ENCODE measurements at places on chromosomes 4 and X. TPM values are rescaled to one million over a fixed set of nuclear protein-coding genes. Genes with fewer than 3 reads are reported as not detected.

The FRMPD4 gene
- total RNA-seq: 0.06 TPM

The KLHL5 gene
- 62.7 TPM for total RNA-seq

The UGT2B15 gene
- total RNA-seq: not detected

The FOXR2 gene
- not detected for total RNA-seq

The TMPRSS11B gene
- not detected for total RNA-seq

The PTPN13 gene
- total RNA-seq: 19.8 TPM

DNA sequence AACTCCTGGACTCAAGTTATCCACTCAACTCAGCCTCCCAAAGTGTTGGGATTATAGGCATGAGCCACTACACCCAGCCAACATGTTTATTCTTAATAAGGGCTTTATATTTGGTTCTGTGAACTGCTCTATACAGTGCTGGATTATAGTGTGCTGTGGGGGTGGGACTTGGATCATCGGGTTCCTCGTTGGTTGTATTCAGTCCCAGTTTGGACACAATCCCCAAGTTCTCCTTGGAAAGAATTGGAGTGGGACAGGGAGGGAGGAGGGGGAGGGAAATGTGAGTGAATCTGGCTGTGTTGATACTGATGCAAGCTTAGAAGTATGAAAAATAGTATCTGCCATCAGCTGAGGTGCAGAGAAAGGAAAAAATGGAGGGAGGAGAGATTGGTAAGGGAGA, 121.3 kb downstream of the KIT start:
- no peak for DNase-seq

DNA sequence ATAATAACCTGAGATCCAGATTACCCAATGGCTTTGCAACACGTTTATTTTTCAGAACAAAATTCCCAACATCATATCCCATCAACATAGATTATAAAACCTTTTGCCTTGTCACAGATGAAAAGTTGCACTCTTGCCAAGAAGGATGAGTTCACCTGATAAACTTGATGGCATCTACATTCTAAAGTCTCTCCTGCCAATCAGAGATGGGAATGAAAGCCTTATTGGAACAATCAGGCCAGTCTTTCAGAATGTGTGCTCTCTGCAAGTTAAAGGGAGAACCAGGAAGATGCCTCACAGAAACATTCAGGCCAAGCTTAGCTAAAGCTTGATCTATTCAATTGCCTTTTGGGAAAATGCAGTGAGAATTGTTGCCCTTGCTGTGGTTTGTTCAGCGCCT, 1.3 kb downstream of the LPAR4 start:
- no peak for DNase-seq

GRCh38 chrX:30626402-30626801, 26.8 kb upstream of the GK start:
- no peak for DNase-seq

DNA sequence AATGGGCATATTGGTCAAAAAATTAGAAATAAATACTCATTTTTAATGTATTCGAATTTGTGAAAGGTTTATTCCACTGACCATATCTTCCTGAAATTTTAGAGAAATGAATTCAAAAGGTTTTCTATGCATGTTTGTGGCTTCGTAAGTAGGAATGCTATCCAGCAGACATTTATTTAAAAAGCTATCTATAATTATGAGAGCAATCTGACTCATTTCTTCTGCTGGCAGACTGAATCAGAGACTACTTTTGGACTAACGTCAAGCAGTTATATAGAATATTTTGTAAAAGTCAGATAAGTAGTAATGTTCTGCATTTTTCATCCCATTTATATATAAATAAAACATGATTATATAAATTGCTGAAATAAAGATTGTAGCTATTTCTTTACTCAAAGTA, 125.0 kb downstream of the SPCS3 start:
- no peak for DNase-seq
